ENCODE measurements at places on chromosomes 6 and 20.

DNA sequence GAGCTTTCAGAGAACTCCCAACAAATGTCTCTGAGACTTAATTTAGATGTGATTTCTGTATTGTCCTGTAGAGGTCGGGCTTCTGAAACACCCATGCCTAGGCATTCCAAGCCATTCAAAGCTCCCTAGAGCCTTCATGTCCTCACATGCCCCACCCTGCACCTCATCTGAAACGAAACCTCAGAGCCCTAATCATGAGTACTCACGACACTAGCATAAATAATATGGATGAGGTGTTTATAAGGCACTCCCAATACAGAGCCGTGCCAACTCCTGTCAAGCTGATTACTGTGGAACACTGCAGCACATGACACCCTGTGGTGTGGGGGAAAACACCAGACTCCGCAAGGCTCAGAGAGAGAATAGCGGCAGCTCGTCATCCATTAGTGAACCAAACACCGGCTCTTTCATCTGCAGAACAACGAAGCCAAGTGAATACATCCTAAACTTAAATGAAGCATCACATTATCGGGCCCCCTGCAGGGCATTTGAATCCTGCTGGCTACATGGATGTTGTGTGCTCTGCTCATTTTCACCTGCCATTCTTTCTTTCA lies 83.8 kb downstream of the FNDC1 start:
- DNase-seq, result no peak

DNA sequence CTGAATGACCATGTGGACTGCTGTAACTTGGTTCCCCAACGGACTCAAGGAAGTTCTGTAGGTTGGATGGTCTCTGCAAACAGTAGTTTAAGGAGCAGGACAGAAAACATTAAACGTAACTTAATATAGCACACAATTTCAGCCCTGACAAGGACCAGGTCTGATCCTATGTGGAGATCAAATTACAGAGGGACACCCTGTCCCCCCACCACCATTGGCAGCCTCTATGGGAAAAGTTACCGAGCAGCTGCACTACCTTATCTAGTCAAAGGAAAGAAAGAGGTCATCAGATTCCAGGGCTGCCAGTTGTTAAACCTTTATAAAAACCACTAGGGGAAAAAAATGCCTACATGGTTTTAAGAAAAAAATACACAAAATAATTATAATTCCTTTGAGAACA lies 191.5 kb upstream of the RSPO3 start:
- DNase-seq, result no peak

DNA sequence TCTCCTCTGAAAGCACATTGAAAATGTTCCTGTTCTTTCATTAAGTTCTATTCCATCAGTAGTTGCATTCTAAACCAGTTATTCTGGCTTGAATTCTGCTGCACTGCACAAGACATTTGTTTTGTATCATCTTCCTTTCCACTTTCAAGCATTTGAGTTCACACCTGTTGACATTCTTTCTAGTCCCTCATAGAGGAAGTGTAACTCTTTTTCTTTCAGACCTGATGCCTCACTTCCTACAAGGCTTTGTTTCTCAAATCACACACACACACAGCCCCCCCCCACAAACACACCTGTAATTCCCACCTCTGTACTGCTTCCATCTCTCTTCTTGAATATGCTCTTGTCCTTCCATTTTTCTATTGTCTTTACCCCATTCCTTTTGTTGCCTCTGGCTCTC lies 50.9 kb downstream of the CCN2 start:
- no peak for DNase-seq

DNA sequence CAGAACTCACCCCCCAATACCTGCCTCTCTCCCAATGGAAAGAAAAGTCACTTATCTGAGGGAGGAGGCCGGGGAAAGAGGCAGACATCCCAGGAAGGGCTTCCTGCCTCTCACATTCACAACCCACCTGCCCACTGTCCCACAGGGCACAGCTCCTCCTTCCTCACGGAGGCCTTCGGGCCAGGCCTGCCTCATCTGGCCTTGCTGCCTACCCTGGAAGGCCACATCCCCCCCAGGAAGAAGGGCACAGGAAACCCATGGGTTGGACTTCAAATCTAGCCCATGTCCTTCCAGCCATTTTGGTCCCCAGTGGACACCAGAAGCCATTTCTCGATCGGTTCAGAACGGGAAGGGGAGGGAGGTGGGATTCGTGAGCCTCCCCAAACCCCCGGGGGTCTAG lies 162.0 kb downstream of the PREX1 start:
- DNase-seq, result no peak

GRCh38 chr6:9517806-9518205 lies 897.1 kb downstream of the TFAP2A start:
- DNase-seq, result no peak

DNA sequence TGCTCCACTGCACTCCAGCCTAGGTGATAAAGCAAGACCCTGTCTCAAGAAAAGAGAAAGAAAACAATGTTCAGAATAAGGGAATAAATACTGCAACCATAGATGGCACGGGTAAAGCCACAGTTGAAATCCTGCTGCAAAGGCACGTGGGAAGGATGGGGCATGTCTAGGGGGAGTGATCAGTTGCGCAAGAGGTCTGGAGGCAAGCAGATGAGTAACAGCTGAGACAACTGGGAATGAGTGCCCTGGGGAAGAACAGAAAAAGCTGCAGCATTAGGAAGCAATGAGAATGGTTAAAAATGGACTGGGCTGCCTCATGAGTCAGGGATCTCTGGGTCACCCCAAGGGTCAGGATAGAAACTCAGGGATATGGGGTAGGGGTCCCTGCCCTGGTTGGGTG lies 96.3 kb downstream of the GMPR start:
- no peak for DNase-seq

- DNase-seq, result no peak
Observed at GRCh38 chr20:23099791-23100719, 13.9 kb upstream of the CD93 start.

DNA sequence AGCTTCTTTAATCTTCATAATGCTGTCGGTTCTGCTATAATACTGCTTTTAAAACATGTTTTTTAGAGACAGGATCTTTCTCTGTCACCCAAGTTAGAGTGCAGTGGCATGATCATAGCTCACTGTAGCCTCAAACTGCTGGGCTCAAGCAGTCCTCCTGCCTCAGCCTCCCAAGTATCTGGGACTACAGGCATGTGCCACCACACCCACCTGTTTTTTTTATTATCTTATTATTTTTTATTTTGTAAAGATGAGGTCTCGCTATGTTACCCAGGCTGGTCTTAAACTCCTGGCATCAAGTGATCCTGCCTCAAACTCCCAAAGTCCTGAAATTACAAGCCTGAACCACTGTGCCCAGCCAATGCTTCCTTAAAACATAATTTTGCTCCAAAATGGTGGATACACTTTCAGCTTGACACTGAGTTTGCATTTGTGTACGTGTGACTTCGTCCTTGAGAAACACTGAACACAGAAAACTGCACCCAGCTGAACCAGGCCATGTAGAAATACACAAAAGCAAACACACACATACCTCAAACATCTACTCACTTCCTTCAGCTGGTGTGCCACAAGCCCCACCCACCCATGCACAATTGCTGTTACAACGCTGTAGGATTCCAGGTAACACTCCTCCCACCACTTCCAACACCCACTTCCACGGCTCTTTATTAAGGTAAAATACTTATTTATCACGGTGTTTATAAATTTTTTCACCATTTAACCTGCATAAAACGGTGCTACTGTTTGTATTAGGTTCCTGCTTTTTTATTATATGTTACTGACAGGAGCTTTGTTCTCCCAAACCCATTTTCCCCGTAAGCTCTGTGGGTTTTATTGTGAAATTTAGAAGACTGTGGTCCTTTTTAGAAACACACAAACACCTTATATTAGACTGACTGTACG lies 109.1 kb downstream of the TSHZ2 start:
- DNase-seq, result no peak

DNA sequence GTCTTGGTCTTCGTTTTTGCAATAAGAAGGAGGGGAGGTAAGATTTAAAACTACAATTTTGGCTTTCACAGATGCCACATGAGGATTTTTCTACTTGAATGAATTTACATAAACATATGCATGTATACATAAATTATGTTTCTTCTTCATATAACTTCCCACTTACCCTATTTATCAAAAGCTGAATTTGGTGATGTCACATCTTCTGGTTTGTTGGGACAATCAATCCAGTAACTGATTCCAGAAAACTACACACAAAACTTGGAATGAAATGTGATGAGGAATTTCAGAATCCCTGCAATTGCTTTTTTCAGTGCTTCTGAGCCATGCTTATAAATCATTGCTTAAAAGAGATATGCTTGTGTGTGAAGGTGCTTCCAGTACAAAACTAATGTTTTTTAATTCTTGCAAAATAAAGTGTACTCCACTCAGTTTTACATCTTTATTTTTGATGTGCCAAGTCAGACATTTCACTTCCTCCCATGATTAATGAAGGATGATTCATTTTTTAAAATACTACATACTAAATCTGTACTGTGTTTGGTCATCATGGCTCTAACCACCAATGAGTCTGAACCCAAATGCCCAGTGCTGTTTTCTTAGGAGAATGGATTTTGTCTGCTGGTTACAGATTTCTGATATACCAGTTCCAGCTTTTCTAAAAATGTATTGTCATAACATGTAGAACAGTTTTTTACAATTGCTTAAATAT lies 32.1 kb upstream of the RIN2 start:
- DNase-seq, result no peak

DNA sequence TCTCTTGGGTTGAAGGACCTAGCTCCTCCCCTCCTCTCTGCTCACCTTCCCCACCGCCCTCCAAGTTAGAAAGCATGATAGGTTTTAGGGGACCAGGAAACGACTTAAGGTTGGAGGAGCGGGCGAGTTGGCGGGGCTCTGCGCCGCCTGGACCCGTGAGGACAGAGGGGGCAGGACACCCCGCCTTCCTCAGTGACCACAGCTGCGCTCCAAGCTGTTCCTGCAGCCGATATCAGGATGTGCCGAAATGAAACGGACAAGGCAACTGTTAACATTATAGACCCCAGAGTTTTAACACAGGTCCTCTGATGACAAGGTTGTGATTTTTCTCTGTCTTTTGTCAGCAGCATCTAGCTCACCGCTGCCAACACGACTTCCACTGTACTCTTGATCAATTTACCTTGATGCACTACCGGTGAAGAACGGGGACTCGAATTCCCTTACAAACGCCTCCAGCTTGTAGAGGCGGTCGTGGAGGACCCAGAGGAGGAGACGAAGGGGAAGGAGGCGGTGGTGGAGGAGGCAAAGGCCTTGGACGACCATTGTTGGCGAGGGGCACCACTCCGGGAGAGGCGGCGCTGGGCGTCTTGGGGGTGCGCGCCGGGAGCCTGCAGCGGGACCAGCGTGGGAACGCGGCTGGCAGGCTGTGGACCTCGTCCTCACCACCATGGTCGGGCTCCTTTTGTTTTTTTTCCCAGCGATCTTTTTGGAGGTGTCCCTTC lies at the start of gene GRM1:
Gene GRM1, plus strand, starts transcription at position 212 of the 722 bp plus-strand sequence. Its CDS starts 456 bp downstream, at position 668.
- no peak for DNase-seq

DNA sequence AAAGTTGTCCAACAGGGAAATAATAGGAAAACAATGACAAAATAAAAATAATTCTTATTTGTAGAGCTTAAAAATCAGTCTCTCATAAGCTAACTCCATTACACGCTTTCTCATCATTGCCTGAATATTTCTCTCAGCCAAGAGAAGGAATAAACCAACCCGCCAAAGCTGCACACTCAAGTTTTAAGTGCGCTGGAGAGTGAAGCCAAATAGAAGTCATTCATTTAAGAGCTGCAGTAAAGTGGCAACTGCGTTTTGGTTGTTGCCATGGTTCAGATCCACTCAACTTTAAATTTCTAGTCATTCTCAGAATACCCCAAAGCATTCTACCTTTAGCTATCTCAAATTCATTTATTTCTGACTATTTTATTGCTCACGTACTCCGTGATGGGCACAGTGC lies 230.7 kb downstream of the CBLN4 start:
- no peak for DNase-seq

GRCh38 chr6:79127660-79128059 lies 49.6 kb upstream of the PHIP start:
- DNase-seq, result no peak

DNA sequence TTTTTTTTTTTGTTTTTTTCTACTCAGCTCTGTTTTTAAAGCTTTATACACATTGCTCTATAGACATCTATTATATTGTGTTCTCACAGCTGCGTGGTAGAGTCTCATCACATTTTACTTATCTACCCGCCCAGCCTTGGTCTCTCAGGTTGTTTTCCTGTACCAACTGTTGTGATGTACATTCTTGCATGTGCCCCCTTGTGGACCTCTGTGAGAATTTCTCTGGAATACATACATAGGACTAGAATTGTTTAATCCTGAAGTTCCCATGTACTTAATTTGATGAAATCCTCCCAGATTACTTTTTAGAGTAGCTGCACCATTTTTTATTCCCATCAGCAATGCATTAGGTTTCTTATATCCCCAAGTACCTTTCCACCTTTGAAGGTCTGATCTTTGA lies 40.4 kb upstream of the TINAG start:
- no peak for DNase-seq

GRCh38 chr20:35699957-35700624 lies 886 bp downstream of the ROMO1 start:
- no peak for DNase-seq

GRCh38 chr6:27693766-27694546 lies 218.2 kb downstream of the OR2B2 start:
- DNase-seq, result peak; percentile 80

DNA sequence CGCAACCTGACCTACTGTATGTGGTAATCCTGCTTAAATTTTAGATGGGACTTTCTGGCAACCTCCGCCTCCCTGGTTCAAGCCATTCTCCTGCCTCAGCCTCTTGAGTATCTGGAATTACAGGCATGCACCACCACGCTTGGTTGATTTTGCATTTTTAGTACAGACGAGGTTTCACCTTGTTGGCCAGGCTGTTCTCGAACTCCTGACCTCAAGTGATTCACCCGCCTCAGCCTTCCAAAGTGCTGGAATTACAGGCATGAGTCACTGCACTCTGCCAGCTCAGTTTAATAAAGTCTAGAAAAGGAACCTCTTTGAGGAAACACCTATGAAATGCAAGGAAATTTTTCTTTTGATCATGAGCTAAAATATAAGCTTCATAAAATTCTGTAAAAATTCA lies 9.0 kb upstream of the PLCB4 start:
- no peak for DNase-seq

DNA sequence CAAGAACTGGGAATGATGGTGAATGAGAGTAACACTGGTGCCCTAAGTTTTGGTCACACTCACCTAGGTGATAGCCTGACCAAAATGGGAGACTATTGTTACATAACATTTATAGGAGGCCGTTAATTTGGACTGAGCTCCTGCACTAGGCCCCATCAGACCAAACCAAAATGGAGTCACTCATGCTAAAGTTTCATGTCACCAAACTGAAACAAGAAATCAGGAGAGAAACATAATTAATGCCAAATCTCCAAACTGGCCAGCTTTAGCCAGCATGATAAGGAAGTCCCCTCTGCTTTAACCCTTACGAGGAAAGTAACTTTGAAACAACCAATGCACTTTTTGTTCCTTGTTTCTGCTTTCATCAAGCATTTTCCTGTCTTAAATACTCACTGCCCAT lies 110.9 kb upstream of the SLC22A16 start:
- no peak for DNase-seq

DNA sequence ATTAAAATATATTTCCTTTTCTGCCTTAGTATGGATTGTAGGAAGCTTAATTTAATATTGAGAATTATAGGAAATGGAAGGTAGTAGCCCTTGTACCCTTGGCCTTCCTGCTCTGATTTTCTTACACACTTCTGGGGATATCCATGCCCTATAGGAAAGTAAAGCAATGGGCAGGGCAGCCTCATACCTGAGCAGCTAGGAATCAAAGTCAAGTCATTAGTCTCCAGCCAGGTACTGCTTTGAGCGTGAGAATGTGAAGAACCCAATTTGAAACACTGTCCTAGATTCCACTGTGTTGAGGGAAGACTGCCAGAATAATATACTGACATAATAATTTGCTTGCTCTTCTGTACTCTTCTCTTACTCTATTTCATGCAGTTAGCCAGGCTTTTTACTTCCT lies 51.0 kb upstream of the L3MBTL3 start:
- DNase-seq, result no peak
